ENCODE measurements at places on chromosomes 3 and 15. TPM values are rescaled to one million over a fixed set of nuclear protein-coding genes. Genes with fewer than 3 reads are reported as not detected.

The POLQ gene
- 23.9 TPM for total RNA-seq

The IL17RE gene
- total RNA-seq = 1.8 TPM

The SLC28A1 gene
- not detected for total RNA-seq

The ARGFX gene
- total RNA-seq = not detected

The BCL6 gene
- total RNA-seq = 41.4 TPM

The TMEM212 gene
- total RNA-seq = not detected

The CDHR4 gene
- total RNA-seq = not detected

The GASK1A gene
- total RNA-seq = not detected

The TXNRD3 gene
- 2.0 TPM for total RNA-seq

The GPR87 gene
- total RNA-seq = 1.1 TPM

Measured in activated CD4-positive, alpha-beta memory T cell treated with anti-CD3 and anti-CD28 coated beads for 36 hours (primary cell).